Midbrain (tissue), 1 donor: ENCODE measurements at places on chromosomes 13 and 19.

DNA sequence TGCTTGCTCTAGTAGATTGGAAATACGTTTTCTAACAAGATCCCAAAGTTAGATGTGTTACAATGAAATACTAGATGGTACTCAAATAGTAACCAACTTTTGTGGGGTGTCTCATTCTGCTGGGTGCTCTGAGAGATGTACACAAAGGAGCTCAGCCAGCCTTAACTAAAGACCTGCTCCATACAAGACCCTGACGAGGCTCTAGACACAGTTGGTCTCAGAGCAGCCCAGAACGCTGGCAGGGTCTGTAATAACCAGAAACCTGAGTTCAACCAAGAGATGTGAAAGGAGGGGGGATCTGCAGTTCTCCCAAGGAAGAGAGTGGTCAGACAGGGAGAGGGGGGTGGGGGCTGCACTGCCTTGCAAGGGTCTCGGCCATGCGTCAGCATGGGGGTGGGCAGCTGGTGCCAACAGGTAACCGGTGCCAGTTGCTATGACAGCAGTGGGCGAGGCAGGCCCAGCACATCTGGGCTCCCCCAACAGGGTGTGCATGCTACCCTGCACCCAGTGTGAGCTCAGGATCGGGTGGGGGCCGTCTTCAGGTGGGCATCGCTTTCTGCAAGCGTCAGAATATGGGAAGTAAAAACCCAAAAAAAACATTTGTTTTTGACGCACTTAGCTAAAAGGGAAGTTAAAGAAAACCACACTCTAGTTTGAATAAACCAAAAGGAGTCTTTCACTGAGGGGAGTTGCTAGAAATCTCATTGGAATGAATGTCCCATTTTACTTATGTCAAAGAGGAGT, 68.0 kb upstream of the GPR183 start:
- DNase-seq = no peak

DNA sequence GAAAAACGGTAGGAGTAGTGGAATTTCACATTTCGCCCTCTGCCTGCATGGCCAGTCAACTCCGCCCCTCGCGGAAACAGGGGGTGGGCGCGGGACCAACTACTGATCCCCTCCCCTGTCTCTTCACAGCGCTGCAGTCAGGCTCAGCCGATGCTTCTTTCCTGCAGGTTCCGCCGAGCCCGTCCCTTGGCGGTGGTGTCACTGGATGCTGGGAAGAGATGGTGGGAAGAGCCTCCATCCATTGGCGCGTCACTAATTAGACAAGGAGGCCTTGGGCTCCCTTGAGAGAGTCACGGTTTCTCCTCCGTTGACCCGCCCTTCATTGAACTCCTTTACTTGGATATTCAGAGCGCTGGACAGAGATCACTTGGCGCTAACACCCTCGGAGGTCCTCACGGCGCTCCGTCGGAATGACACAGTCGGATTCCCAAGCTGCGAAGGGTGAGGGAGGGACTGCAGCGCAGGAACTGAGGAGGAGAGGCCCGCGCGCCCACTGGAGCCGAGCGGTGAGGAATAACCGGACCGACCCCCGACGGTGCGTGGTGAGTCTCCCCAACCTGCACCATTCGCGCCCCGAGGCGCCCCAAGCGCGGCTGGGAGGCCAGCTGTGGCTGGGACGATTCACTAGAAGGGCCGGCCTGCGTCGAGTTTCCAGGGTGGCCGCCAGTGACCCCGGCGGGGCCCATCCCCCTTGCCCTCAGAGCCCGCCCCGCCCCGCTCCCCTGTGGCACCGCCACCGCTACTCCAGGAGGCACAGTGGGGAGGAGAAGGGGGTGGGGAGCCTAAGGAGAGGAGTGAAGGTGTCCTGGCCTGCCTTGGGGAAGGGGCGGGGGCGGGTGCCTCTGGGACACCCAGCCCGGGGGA, 11.2 kb upstream of the CEACAM21 start:
- DNase-seq = no peak

- no peak for DNase-seq
Observed at GRCh38 chr19:54247106-54247930, 4.7 kb upstream of the LILRA6 start.

GRCh38 chr19:40560092-40560507, 16.6 kb upstream of the SHKBP1 start:
- DNase-seq = no peak

GRCh38 chr19:48752496-48753365, at the start of gene FUT1:
TSS of gene FUT1 (minus strand) at chr19:48752641. CDS start at chr19:48751281, 1,360 bp downstream.
- no peak for DNase-seq

- DNase-seq = no peak
Observed at GRCh38 chr19:13118424-13119193, 545 bp downstream of the NACC1 start.

- no peak for DNase-seq
Observed at GRCh38 chr13:114145256-114145655, 12.8 kb upstream of the RASA3 start.

- no peak for DNase-seq
Observed at GRCh38 chr13:44758630-44759383, 182.7 kb upstream of the TSC22D1 start.

DNA sequence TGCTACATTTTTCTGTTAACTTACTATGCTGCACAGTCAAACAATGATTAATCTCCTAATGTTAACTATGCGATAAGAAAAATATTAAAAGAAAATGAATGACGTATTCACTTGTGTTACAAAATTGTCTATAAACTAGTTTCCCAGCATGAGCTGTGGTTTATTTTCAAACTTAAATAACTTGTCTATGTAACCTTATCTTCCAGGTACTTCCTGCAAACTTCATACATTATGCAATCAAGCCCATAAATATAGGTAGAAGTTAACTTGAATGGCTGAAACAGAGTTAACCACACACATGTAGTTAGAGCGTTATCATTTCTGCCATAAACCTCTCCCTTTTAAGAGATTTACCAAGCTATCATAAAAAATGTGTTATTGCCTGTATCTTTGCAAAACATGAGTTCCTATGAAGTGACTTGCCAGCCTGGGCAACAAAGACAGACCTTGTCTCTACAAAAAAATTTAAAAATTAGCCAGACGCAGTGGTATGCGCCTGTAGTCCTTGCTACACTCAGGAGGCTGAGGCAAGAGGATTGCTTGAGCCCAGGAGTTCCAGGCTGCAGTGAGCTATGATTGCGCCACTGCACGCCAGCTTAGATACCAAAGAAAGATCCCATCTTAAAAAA, 17.7 kb upstream of the KLF5 start:
- no peak for DNase-seq

DNA sequence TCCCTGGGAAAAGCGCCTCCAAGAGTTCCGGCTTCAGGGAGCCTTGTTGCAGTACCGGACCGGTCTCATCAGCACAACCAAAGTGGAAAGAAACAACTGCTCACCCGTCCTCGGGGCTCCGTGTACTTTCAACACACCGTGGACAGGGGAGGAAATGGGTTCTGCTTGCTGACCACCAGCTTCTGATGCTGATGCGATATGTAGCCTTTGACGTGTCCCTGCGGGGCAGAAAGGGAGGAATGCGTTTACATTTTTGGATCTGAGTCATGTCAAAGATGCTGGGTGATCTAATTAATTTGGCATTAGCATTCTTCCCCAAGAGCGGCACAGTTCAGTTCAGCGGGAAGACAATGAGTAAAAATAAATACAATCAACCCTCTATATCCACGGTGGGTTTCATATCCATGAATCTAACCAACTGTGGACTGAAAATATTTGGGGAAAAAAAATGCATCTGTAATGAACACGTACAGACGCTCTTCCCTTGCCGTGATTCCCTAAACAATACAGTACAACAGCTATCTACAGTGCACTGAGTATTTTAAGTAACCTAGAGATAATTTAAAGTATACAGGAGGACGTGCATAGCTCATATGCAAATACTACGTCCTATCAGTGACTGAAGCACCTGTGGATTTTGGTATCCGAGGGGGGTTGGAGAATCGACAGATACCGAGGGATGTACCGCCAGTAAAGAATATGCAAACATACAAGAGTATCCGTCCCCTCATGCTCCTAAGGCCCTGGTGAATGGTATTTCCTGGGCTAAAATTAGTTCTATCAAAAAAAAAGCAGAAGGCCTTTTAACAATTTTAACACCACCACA, 19.8 kb downstream of the PROZ start:
- DNase-seq = no peak

- DNase-seq = no peak
Observed at GRCh38 chr13:114108894-114109293, 23.5 kb downstream of the RASA3 start.

DNA sequence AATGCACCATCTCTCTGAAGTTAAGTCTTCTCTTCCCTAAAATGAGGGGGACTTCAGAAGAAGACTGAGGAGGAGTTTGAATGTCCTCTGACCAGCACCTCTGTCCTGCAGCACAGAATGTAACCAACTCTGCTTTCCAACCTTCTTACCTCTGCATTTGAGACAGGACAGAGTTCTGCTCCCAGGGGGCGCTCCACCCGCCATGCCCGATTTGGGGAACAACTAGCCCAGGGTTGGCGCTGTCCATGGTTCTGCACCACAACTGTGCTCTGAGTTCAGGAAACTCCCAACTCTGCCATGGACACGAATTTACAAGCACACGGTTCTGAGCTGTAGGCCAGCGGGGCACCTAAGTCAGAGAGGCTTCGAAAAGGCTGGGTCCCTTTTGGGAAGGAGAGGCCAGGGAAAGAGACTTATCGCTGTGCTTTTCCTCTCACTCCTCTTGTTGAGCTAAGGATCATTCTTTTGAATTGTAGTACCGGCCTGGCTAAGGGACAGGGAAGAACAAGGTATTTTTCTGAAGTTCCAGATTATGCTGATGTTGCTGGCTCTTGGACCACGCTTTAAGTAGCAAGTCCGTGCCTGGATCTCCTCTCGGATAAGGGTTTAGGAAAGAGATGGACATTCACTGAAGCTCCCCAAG, 22.2 kb downstream of the SIGLEC5 start:
- peak; percentile 50 for DNase-seq

GRCh38 chr19:55319785-55320184, 5.4 kb downstream of the TMEM150B start:
- no peak for DNase-seq

GRCh38 chr19:56108447-56109195, 12.5 kb downstream of the ZNF787 start:
- no peak for DNase-seq

GRCh38 chr13:80040981-80041317, 300.0 kb downstream of the SPRY2 start:
- DNase-seq = no peak

GRCh38 chr19:41795031-41795461, 1.3 kb upstream of the CEACAM3 start:
- peak; percentile 12 for DNase-seq

DNA sequence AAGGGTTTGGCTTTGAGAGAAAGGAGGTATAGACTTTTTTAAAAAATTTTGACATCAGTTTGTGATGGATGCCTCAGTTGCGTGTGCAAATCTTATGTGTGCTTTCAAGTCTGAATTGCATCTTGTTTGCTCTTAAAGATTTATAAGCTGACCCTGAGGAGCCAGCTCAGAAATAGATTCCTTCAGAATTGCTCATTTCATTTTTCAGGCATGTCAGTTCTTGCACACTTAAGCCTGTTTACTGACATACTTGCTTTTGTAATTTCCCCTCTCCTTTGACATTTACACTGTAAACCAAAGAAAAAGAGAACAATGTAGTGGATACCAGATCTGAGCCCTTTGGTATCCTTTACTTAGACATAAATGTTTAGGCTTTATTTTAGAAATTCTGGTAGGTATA, 87.6 kb downstream of the RNF17 start:
- no peak for DNase-seq

DNA sequence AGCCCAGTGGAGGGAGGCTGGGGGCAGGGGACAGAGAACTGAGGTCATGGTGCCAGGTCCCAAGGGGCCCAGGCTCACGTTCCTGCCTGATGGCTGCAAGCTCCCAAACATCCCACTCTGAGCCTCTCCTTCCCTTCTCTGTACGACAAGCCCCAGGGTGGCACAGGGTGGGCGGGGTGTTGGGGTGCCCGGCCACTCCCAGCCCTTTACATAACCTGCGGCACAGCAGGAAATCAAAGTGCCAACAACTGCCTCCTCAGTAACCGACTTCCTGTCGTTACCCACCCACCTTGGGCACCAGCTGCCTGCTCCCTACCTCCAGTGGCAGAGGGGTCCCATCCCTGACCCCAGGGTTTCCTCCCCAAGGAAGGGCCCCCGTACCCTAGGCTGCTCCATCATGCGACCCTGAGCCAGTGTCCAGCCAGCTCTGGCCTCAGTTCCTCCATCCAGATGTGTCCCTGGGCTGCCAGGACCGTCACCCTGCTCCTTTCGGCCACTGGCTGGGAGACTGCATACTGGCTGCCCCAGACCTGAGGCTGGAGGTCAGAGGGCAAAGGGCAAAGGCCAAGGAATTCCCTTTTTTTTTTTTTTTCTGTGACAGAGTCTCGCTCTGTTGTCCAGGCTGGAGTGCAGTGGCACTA, 27.7 kb upstream of the NFIC start:
- DNase-seq = no peak

DNA sequence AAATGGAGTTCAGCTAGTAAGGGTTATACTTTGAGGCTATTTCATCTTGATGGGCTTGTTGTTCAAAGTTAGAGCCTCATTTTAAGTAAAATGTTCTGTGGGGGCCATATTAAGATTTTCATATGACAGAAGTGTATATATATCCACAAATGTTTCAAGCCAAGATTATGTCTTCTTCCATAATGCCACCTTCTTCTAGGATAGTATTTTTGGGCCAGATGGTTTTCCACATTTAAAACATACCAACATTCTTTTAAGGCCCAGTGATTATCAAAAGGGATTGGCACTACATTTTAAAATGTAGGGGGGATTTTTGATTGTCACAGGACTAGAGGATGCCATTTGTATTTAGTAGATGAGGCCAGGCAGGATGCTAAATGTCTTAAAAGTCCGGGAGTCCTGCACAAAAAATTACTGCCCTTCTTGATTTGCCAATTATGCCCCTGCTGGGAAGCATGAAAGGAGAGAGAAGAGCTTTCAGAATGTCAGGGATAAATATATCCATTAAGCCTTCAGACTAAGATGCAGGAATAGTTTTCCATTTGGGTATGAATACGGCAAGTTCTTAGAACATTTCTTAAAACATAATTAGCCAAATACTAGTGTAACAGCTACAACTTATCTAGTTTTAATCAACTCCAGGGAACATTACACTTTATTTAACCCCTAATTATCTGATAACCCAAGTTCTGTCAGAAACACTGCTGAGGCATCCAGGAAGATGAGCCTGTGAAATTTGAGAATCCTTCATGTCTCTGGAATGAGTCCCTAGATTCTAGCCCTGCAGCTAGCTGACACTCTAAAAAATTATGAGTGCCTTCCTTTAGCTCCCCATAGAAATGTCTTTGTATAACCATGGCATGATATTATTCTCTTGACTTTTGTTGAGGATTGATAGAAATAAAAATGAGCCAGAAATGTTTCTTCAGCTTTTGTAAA, 34.0 kb downstream of the ITM2B start:
- no peak for DNase-seq

GRCh38 chr13:22482496-22483000, 698.2 kb upstream of the SGCG start:
- no peak for DNase-seq

- DNase-seq = peak; percentile 49
Observed at GRCh38 chr19:18725841-18726770, 42.6 kb downstream of the CRTC1 start.

- no peak for DNase-seq
Observed at GRCh38 chr13:51912511-51913225, 50.9 kb downstream of the CCDC70 start.

- no peak for DNase-seq
Observed at GRCh38 chr13:20561741-20562140, 5.2 kb upstream of the IFT88 start.

- no peak for DNase-seq
Observed at GRCh38 chr19:38004186-38004520, 97.1 kb downstream of the SIPA1L3 start.
